ENCODE measurements at places on chromosomes 7 and 10.

DNA sequence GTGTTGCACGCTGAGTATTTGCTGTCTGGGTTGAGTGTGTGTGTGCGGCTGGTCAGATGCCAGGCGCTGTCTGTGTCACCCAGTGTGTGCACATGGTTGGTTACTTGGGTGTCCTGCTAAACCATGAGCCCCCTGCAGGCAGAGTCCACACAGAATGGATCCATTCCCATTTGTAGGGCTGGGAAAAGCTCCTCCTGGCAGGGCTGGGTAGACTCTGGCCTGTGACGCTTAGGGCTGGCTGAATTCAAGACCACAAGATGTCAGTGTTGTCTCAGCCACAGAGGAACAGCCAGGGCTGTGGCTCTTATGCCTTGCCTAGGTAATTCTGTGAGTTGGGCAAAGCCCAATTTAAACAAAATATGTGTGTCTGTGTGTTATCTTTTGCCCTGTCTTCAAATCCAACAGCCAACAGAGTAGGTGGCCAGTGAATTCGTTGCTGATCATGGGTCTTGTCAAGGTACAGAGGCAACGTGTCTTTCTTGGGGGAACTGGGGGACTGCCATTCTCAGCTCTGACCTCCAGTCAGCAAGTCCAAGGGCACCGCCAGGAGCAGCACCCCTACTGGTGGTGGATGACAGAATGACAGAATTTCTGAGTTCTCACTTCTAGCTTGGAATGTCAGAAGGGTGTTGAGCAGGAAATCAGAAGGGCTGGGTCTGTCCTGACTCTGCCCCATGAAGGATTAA is 285.1 kb downstream of the CCSER2 start:
- no peak for DNase-seq

- no peak for DNase-seq
These were observed 1164.7 kb upstream of the AUTS2 start for GRCh38 chr7:68433462-68434070.

- no peak for DNase-seq
These were observed 224.8 kb downstream of the FGFR2 start for GRCh38 chr10:121373411-121373810.

DNA sequence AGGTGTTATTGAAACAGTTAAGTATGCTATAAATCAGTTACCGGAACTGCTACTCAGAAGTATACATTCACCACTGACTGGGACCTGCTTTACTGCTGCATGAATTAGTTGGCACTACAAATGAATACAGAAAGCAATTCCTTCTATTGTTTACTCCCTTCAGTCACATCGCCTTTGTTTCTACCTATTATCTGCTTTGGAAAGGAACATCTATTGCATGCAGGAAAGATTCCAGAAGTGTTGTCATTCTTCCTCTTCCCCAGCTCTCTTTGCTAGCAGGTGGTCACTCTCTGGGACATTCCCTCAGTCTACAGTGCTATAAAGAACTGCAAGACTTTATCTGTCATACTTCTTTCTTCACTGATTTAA is 131.3 kb downstream of the ANK3 start:
- DNase-seq: no peak

- no peak for DNase-seq
These were observed 26.8 kb downstream of the PODXL start for GRCh38 chr7:131529617-131530016.

- peak; percentile 60 for DNase-seq
These were observed 24.0 kb upstream of the KMT2C start for GRCh38 chr7:152459724-152460251.

DNA sequence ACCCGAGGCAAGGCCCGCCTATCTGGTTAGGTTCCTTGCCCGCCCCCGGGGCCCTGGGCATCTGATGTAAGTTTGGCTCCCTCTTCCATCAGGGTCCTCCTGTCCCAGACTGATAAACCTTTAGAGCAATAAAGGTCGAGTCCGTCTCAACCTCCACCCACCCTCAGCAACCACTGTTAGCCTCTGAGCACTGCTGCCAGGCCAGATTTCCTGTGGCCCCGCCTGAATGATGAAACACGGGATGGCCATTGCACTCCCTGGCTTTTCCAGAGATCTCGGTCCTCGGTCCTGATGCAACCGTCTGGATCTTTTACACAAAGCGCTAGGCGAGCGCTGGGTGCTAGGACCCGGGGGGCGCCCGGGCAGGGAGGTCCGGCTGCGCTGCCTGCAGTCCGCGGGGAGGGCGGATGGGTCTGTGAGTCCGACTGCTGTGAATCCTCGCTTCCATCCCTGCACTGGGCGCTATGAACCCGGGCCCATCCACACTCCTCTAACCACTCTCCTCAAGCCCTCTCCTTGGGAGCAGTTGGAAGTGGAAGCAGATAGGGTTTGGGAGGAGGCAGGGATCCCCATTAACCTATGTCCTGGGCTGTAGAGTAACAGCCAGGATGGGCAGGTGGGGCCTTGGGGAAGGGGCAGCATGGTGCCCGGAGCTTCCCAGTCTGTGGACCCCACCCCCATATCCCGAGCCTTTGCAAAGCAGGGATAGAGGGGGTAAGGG is 875 bp upstream of the DDIT4 start:
- peak; percentile 41 for DNase-seq

GRCh38 chr7:69839782-69840181 is 241.5 kb downstream of the AUTS2 start:
- no peak for DNase-seq

GRCh38 chr7:51158211-51158610 is 158.4 kb downstream of the COBL start:
- no peak for DNase-seq

Measured in NCI-H1105 (cell line).